ENCODE measurements at places on chromosomes 13 and 19.

DNA sequence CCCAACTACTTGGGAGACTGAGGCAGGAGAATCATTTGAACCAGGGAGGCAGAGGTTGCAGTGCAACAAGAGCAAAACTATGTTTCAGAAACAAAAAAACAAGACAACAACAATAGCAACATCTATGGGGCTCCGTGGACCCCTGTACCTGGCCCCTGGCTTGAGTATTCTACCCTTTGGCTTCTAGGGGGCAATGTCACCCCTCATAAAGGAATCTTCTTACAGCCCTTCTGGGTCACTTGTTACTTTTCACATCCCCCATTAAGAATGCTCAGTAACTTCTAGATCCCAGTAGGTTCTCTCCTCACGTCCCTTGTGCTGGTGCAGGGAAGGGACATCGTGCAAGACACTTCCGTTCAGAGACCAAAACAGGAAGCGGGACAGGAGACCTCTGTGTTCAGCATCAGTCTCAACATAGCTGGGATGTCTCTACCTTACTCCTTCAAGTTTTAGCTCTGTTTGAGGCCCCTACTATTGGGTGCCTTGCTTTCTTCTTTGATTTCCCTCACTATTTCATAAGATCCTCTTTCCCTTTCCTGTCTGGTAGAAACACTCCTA is 218.1 kb upstream of the ARGLU1 start:
- no peak for DNase-seq

DNA sequence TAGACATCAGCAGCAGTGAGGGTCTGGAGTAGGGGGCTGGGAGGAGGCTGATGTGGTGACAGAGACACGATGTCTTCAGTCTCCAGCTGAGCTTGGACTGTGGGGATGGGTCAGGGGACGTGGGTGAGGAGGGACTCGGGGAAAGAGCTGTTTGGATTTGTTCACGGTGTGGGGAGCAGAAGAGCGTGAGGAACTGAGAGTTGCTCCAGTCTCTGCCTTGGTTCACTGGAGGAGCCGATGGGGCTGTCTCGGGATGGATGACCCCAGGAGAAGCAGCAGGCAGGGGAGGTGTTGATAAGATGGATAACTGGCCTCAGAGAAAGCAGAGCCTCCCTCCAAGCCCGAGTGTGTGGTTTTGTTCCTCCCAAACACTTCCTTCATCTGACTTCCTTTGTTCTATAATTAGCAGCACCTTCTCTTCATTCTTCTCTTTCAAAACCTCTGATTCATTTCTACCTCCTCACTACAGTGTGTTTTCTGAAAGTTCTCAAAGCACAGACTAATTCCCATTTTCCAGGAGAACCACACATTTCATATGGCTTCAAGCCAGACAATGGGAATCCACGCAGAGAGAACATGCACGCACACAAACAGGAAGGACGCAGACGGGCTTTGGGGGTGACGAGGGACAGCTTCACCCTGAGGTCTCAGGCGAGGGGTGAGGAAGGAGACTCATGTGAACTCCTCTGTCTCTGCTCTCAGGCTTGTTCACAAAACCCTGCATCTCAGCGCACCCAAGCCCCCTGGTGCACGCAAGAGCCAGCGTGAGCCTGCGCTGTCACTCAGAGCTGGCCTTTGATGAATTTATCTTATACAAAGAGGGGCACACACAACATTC is 18.6 kb downstream of the LAIR2 start:
- DNase-seq: no peak

DNA sequence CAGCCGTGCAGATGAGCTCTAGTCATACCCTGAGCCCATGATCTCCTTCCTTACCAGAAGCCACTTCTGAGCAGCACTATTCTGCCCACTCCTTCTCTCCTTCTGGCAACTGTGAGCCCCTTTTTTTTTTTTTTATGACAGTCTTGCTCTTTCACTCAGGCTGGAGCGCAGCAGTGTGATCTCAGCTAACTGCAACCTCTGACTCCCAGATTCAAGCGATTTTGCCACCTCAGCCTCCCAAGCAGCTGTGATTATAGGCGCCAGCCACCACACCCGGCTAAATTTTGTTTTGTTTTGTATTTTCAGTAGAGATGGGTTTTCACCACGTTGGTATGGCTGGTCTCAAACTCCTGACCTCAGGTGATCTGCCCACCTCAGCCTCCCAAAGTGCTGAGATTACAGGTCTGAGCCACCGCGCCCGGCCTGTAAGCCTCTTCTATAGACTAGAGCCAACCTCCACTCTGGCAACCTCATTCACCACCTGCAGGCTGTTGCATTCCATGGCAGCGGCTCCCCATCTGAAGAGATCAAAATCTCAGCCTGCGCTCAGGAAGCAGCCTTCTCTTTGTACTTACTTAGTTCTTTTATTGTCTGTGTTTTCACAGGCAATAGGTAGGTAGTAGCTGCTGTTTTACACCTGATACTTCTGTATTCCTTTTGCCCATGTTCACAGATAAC is 34.8 kb upstream of the NDFIP2 start:
- no peak for DNase-seq

GRCh38 chr13:32889986-32890565 is 126.1 kb upstream of the KL start:
- no peak for DNase-seq

- no peak for DNase-seq
These were observed 1925.8 kb upstream of the PRR20A start for GRCh38 chr13:55214841-55215345.

GRCh38 chr13:26007261-26008125 is 44.3 kb downstream of the SHISA2 start:
- DNase-seq: no peak

DNA sequence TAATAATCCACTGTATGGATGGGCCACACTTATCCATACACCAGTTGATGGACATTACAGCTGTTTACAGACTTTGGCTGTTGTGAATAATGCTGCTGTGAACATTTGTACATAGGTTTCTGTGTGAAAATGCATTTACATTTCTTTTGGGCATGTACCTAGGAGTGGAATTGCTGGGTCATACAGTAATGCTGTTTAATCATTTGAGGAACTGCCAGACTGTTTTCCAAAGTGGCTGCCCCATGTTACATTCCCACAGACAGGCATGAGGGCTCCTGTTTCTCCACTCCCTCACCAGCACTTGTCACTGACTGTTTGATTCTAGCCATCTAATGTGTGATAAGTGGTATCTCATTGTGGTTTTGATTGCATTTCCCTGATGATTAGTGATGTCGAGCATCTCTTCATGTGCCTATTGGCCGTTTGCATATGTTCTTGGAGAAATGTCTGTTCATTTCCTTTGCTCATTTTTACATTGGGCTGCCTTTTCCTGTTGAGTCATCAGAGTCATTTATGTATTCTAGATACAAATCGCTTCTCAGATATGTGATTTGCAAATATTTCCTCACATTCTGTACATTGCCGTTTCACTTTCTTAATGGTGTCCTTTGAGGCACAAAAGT is 12.8 kb downstream of the TMEM255B start:
- no peak for DNase-seq

- DNase-seq: no peak
These were observed 236.7 kb upstream of the CSNK1A1L start for GRCh38 chr13:37342205-37342604.

- no peak for DNase-seq
These were observed 629.7 kb downstream of the LIG4 start for GRCh38 chr13:107585469-107586180.

DNA sequence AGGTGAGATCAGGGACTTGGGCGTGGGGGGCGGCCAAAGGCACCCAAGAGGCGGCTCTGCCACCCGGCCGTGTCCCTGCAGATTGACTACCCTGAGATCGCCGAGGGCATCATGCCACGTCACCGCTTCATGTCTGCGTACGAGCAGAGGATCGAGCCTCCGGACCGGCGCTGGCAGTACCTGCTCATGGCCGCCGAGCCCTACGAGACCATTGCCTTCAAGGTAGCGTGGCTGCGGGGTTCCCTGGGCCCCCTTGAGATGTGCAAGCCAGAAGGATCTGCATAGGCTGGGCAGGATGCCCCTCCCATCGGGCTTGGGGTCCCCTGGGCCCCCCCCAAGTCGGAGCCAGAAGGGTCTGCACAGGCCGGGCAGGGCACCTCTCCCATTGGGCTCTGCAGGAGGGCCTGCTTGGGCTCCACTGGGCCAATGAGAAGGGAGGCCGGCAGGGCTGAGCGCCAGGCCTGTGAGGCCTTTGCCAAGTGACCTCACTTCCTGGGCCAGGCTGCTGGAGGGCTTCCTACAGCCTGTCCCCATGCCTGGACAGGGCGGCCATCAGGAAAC is 2.2 kb upstream of the AMH start:
- DNase-seq: no peak

DNA sequence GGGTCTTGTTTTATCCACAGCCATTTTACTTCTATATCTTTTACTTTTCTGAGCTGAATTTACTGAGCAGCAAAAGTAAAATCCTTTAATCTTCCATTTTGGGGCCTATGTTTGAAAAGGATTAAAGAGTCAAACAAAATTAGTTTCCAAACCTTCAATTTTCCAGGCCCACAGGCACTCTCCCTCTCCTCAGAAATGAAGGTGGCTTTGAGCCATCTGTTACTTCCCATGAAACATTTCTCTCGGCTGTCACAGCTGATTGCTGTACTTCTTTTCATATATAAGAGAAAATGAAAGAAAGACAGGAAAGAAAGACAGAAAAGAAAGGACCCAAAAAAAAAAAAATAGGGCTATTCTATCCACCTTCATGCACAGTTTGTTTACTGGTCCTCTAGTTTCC is 194.9 kb downstream of the LACC1 start:
- DNase-seq: no peak

GRCh38 chr13:30869491-30869890 is 36.6 kb upstream of the MEDAG start:
- DNase-seq: no peak

DNA sequence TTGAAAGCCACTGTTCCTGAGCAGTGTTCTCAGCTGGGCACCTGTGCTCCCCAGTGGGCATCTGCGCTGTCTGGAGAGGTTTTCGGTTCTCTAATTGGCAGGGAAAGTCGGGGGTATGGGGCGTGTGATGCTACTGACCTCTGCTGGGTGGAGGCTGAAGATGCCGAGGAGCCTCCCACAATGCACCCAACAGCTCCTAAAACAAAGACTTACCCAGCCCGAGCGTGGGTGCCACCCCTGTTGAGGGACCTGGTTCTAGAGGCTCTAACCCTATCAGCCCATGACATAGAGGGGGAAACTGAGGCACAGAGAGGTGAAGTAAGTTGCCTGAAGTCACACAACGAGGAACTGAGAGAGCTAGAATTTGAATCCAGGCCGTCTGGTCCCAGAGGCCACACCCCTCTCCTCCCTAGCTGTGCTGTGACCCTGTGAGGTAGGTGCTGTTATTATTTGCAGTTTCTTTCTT is 2.3 kb downstream of the SPACA4 start:
- DNase-seq: no peak

DNA sequence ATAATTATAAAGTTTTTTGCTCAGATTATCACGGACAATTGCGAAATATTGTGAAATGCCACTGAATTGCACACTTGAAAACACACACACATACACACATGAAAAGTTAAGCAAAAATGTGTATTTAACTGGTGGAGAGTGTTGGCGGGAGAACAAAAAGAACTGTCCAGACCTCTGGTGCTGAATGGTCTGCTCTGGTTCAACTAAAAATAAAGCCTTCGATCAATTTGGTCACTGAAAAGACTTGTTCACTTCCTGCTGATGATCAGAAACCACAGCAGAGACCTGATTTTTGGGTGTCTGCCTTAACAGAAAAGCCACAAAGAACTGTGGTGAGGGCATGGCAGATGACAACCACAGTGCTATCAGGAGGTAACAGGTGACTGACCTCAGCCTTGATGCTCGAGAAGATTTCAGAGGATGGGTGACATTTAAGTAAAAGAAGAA is 4.0 kb upstream of the IGFL1 start:
- DNase-seq: no peak

GRCh38 chr13:59979589-59979988 is 184.1 kb downstream of the DIAPH3 start:
- DNase-seq: no peak

DNA sequence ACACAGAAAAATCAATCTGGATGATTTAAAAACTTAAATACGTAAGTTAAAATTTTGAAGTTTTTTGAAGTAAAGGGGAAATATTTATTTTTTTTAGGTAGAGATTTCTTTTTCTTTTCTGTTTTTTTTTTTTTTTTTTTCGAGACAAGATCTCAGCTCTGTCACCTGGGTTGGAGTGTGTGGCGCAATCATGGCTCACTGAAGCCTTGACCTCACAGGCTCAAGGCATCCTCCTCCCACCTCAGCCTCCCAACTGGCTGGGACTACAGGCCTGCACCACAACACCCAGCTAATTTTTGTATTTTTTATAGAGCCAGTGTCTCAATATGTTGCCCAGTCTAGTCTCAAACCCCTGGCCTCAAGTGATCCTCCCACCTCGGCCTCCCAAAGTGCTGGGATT is 120.4 kb upstream of the CLDN10 start:
- no peak for DNase-seq

GRCh38 chr13:100447831-100448230 is 140.8 kb downstream of the GGACT start:
- DNase-seq: no peak

GRCh38 chr13:73618275-73618865 is 515.8 kb downstream of the KLF12 start:
- peak; percentile 64 for DNase-seq

- peak; percentile 79 for DNase-seq
These were observed 579 bp downstream of the CPT1C start for GRCh38 chr19:49691243-49692146.

GRCh38 chr13:101624210-101624922 is 171.9 kb downstream of the ITGBL1 start:
- DNase-seq: no peak

DNA sequence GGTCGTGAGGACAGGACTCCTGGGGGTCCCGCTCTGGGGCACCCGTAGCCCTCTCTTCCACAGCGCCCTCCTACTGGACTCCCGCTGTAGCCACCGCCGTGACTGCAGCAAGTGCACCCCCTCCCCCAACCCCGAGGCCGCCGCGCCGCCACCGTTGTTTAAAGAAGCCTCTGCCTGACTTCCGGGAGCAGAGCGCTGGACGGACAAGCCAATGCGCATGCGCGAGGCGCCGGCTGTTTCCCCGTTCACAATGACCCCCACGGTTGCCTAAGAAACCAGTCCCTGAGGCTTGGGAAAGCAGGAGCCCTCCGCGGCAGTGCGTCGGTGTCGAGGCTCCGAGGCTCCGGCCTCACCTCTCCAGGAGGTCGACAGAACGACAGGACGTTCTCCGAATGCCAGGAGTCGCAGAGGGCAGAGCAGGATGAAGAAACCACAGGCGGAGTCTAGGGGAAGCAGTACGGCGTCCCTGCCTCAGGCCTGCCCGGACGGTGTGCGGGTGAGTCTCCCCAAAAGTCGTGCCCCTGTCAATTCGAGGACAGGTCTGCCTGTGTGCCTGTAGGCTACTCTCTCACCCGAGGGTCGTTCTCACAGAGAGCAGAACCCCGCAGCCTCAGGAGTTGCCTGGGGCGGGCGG is 70.5 kb upstream of the ZNF420 start:
- no peak for DNase-seq
